ENCODE measurements at places on chromosomes 3 and 15.

- DNase-seq: no peak
Measured at GRCh38 chr3:83670416-83670815, 1288.4 kb upstream of the CADM2 start.

GRCh38 chr3:29466442-29466841 lies 185.6 kb downstream of the RBMS3 start:
- DNase-seq: no peak

DNA sequence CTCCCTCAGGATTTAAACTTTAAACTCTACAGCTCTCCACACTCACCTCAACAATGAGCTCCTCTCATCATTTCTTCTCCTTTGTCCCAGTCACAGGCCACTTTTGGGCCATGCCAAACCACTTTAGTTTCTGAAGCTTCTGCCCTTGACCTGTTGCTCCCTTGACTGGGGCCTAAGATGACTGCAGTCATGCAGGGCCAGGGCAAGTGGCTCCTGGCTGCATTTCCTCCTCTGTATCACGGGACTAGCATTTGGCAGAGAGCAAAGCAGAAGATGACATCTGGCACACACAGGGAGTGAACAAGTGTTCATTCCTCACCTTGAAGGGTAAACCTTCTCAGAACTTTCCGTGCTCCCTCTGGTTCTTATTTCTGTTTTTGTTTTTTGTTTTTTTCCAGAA lies 136.9 kb downstream of the PDE8A start:
- DNase-seq: no peak

GRCh38 chr3:42176242-42177034 lies 85.3 kb downstream of the TRAK1 start:
- DNase-seq: no peak

DNA sequence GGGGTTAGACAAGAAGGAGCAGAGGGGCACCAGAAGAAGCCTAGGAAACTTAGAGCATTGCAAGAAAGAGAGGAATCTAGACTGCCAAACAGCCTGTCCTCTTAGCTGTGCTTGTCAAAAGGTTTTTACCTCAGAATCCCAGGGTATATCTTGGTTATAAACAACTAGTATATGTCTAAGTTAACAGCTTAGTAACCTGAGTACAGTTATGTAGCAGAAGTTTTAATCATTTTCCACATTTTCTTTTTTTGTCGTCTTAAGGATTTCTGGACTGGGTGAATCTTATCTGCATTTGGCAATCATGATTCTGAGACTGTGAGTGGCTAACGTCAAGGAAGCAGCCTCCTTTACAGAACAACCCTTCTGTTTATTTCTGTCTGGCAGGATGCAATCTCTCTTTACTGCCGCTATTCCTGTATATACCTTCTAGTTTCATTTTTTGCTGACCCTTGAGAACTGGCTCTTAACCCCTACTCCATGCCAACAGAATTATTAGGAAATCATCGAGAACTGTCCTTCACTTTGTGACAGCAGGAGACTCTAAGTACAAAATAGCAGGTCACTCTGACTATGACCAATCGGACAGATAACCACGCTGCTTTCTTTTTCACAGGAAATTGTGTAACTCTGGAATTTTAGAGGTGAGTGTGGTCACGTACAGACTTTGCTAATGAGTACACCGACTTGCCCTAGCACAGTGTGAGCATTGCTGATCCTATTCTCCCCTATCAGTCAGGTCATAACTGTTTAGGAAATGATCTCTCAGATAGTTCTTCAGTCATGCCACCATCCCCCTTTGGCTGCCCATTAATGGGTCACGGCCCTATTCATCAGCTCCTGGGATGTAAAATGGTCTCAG lies 3.3 kb upstream of the CP start:
- DNase-seq: peak; percentile 18

DNA sequence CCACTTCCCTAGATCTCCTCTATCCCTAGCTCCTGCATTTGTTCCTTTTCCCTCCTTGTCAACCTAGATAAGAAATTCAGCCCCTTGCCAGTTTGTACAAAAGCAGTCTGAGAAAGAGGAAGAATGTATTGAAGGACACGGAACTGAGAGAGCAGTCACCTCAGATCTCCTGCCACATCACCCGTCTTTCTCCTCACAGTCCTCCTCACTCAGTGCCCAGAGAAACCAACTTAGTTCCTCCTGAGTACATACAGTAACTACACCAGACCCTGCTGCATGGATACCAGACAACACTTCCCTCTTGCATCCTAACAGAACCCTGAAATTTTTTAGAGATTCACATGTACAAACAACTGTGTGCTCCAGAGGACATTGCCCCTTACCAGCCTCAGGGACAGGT lies 563.6 kb upstream of the ADAMTS9 start:
- DNase-seq: no peak

- no peak for DNase-seq
Measured at GRCh38 chr3:16885593-16886302, 993 bp downstream of the PLCL2 start.

DNA sequence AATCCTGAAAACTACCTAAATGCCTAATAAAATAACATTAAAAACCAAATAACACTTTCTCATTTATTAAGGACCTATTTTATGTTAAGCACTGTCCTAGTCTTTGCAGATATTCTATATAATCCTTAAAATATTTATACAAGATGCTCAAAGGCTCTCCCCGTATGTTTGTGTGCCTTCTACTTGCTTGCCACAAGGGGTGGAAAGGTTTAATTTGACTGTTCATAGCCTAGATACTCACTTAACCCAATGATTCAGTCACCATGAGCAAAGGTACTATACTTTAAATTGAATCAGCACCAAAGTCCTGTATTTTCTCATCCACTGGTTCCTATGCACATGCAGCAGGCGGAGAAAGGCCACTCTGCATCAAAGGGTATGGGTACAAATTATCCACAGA lies 32.0 kb downstream of the LSAMP start:
- no peak for DNase-seq

- no peak for DNase-seq
Measured at GRCh38 chr3:152360966-152361365, 92.2 kb downstream of the MBNL1 start.

DNA sequence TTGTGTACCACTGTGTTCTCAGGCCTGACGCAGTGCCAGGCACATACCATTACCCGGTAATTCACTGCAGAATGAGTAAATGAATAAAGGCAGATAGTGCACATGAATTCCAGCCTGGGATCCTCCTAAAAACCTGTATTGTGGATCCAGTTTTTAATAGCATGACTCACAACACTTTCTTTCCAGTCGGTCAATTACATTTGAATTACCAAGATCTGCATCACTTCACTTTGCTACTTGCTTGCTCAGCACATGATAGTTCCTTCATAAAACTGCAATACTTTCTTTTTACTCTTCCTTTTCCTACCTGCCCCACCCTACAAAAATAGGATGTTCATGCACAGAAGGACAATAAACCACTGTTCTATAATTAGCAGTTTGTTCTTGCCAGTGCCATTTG lies 553.8 kb downstream of the MAGI1 start:
- DNase-seq: no peak

GRCh38 chr3:127457094-127457475 lies 133.4 kb downstream of the TPRA1 start:
- no peak for DNase-seq

DNA sequence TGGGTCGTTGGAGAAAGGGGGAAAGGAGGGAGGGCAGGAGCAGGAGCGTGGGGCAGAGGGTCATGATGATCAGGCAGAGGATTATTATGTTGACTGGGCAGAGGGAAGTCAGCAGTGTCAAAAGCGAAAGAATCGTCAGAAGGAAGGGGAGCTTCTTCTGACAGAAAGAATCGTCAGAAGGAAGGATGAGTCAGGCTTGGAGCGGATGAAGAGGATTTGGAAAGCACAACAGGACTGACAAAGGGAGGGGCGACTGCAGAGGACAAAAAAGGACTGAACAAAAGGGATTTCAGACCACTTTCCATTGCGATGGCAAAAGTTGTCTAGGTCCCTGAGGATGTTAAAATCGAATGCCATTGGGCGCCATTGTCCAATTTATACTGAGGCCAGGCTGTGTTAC lies 1053.5 kb downstream of the SI start:
- DNase-seq: no peak

DNA sequence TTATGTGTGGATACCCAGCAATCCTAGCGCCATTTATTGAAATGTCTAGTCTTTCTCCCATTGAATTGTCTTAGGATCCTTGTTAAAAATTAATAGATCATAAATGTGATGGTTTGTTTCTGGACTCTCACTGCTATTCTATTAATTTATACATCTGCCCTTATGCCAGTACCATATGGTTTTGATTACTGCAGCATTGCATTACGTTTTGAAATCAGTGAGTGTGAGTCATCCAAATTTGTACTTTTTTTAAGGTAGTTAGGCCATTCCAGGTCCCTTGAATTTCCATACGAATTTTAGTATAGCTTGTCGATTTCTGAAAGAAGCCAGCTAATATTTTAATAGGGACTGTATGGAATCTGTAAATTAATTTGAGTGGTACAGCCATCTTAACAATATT lies 648.6 kb upstream of the ZNF385D start:
- DNase-seq: no peak

GRCh38 chr15:87454860-87455259 lies 801.7 kb downstream of the NTRK3 start:
- DNase-seq: no peak

- DNase-seq: no peak
Measured at GRCh38 chr15:90114451-90114901, 12.2 kb upstream of the IDH2 start.

DNA sequence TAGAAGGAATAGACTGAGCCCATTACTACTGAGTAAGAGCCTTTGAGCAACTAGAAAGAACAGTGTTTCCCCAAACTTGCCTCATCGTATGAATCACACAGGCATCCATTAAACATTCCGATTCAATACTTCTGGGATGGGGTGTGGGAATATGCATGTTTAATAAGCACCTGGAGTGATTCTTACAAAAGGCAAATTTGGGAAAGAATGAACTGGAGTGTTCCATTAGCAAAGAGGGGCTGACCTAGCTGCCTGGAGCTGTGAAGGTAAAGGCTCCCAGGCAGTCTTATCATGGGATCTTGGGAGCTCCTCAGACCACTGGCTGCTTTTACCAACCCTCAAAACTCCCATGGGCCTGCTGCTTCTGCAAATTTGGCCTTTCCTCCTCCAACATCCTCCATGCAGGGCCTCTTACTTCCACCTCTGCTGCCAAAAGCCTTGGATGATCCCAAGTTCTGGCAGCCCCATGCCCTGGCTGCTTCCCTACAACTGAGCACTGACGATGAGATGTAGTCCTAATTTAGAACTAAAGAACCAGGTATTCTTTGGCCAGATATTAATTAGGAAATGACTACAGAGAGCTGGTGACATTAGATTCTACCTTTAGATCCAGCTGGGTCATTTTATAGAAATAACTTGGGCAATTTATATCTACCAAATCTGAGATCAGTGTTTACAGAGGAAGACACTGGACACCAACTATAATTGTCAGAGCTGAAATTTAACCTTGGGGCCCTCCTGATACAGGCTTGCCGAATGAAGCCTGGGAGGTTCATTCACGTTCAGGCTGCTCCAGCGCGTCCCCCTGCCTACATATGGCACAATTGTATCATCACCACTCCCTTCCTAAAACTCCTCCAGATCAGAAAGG lies 11.2 kb upstream of the HOMER2 start:
- no peak for DNase-seq

DNA sequence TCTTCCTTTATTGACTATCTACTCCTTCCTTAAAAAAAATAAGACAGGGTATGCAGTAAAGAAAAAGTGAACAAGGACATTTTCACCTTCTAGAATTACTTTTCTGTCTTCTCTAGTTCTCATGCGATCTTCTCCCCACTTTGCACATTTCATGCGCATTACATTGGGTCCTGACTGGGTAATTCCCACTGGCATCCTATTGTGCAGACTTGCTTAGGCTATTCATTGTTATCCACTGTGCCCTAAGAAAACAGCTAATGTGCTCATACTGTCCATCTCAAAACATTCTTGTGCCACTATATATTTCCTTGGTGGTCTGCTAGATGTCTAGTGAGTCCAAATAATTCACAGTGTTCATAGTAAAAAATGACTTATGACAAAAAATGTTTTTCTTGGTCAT lies 447.4 kb upstream of the ROBO1 start:
- no peak for DNase-seq

GRCh38 chr15:31332020-31332680 lies 5.5 kb downstream of the KLF13 start:
- DNase-seq: no peak

DNA sequence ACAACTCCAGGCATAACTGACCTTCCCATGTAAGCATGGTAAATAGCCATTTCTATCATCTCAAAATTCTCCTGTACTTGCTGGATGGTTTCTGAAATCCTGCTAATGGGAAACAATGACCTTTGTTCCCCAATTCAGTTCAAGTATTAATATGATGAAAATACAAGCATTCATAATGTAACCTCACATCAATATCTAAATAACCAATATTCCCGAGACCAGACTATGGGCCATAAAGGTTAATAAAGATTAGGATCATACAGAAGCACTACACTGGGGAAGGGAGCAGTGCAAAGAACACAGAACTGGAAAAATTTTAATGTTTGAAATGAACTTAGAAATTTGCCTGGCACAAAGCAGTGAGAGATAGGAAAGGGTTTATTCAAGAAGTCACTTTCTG lies 151.3 kb upstream of the SETMAR start:
- DNase-seq: no peak

DNA sequence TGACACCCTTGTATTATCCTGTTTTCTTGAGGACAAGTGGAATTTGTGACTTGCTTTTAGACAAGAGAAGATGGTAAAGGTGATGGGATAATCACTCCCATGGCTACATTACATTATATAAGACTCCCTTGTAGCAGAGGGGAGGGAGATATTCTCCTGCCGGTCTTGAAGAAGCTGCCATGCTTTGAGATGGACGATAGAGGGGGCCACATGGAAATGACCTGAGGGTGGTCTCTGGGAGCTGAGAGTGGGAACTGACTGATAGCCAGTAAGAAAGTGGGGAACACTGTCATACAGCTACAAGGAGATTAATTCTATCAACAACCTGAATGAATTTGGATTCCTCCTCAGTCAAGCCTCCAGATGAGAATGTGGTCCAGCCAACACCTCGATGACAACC lies 540.1 kb downstream of the NTRK3 start:
- no peak for DNase-seq

DNA sequence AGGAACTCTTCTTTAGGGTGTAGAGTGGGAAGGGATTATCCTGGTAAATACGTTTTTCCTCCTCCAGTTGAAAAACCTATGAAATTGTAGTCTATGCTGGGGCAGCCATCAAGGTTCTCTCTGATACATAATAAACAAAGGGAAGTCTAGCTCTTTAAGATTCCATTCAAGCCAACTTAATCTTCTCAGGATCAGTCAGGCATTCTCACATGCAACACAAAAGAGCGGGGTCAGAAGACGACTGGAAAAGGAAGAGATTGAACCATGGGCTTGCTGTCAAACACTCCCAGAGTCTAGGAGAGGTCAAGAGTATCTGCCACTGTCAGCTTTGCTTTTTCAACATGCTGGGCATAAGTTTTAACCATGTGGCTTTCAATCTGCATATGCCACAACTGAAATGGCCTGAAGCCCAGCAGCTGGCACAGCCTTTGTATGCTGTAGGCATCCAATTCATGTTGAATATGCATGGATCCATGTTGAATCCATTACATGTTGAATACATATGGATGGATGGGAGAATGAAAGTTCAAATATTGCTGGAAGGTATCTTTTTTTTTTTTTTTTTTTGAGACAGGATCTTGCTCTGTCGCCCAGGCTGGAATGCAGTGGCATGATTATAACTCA lies 8.5 kb downstream of the TRAT1 start:
- DNase-seq: no peak

GRCh38 chr3:69087030-69087791 lies 2.5 kb downstream of the ARL6IP5 start:
- DNase-seq: no peak
